RPMI8226 (cell line): ENCODE measurements at places on chromosomes 16 and 17.

- no peak for DNase-seq
Observed at GRCh38 chr17:72145962-72146361, 25.1 kb downstream of the SOX9 start.

- no peak for DNase-seq
Observed at GRCh38 chr16:86457501-86458148, 52.7 kb upstream of the FOXF1 start.

DNA sequence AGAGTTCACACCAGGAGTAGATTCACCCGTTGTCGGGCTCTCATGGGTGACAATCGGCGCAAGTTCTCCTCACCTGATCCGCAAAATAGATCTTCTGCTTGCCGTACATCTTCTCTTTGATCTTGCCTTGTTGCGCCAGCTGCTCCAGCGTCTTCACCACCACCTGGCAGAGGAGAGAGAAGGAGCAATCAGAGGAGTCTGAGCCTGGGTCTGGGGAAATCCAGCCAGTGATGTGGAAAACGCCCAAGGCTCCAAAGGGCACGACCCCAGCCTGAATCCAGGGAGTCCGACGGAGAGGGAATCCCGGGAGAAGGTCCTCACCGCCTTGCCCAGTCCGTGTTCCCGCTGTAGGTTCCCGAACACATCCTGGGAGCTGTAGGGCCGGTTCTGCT, 393 bp downstream of the PSMC3IP start:
- DNase-seq = peak; percentile 16

GRCh38 chr16:54164789-54165173, 121.8 kb downstream of the IRX3 start:
- no peak for DNase-seq

GRCh38 chr16:83100679-83101078, 473.9 kb downstream of the CDH13 start:
- DNase-seq = no peak

GRCh38 chr17:7111784-7112509, 2.7 kb downstream of the ASGR2 start:
- no peak for DNase-seq
